Cardiac muscle cell (in vitro differentiated cells and primary cell): ENCODE measurements at places on chromosomes 1 and 21.

GRCh38 chr1:100988121-100988520, 37.5 kb downstream of the DPH5 start:
- no peak for DNase-seq

DNA sequence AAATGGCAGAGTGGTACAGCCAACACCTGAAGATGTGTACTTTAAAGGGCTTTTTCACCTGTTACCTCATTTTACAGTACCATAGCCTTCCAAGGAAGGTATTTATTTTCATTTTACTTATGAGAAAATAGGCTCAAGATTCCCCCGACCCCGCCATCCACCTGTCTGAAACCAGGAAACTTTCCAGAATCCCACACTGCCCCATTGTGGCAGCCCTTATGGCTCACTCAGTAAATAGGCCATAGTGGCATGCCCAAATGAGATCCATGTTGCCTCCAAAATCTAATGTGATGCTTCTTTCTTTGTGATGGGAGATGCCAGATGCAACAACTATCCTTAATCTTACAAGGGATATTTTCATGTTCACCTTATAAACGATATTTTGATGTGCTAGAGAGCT, 97.8 kb downstream of the EBNA1BP2 start:
- no peak for DNase-seq

GRCh38 chr1:81414488-81415015, 386.2 kb upstream of the ADGRL2 start:
- DNase-seq, result peak; percentile 66

DNA sequence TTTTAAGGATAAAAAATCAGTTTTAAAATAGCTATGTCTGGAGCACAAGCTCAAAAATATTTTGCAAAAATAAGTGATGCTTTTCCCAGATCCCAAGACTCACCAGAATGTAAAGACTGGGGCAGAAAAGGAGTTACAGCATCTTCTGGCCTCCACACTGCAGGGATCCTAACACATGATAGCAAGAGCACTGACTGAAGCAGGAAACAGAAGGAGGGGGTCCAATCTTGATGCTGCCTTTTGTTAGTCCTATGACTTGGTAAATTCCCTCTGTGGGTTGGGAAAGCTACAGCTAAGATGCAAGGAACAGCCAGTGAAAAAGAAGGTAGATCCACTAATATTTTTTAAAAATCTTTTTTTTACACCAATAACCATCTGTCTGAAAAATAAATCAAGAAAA, 54.2 kb upstream of the TNR start:
- no peak for DNase-seq

- DNase-seq, result no peak
These were observed 10.1 kb downstream of the MFSD2A start for GRCh38 chr1:39965044-39965443.

DNA sequence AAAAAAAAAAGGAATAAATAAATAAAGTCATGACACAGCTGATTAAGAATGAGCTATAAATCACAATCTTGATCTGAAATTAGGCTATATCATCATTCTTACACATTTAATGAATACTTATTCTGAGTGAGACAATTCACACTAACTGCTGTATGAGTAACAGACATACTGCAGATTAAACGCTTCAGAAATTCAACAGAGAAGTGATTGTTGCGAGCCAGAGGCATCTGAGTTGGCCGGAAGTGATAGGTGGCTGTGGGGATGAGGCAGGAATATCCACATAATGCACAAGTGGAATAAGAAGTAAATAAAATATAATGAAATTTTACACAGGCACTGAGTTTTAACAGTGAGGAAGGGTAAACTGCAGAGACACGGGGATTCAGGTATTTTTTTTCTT, 142.4 kb downstream of the APP start:
- DNase-seq, result no peak

- DNase-seq, result no peak
These were observed 503.5 kb downstream of the LTN1 start for GRCh38 chr21:28489162-28489561.

DNA sequence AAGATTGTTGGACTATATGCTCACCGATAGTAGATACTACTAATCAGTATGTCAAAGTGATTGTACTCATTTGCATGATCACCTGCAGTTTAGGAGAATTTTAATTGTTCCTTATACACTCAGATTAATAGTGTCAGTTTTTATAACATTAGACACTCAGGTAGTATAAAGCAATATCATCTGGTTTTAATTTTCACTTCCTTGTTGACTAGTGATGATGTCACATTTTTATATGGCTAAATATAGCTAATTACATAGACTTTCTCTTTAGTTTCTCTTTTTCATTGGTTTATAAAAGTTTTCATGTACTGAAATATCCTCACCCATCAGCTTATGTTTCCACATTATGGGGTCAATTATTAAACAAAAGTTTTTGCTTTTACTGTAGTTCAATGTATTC, 1332.4 kb upstream of the ADGRL2 start:
- no peak for DNase-seq

DNA sequence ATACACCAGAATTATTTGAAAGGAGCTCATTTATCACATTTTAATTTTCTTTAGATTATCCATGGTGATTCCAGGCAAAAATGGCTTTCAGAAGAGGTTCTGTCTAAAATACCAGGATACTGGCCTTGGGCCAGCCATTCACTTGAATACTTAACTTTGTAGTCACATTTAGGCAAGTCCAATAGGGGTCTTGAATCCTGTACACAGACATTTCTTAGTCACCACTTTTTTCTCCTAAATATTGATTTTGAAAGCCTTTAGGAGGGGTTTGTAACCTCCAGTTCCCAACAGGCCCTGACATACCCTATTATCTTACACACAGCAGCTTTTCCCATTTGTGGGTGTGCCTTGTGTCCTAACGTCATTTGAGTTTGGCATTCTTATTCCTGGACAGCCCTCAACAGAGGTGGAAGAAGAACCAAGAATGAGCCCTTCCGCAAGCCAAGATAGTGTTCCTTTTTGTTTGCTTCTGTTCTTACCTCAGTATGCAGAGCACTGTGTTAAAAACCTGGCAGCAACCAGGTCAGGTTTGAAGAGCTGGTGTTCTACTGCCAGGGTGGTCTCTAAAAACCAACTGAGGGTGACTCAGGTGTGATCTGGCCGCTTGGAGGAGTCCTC, 19.5 kb downstream of the MAP3K7CL start:
- peak; percentile 42 for DNase-seq

DNA sequence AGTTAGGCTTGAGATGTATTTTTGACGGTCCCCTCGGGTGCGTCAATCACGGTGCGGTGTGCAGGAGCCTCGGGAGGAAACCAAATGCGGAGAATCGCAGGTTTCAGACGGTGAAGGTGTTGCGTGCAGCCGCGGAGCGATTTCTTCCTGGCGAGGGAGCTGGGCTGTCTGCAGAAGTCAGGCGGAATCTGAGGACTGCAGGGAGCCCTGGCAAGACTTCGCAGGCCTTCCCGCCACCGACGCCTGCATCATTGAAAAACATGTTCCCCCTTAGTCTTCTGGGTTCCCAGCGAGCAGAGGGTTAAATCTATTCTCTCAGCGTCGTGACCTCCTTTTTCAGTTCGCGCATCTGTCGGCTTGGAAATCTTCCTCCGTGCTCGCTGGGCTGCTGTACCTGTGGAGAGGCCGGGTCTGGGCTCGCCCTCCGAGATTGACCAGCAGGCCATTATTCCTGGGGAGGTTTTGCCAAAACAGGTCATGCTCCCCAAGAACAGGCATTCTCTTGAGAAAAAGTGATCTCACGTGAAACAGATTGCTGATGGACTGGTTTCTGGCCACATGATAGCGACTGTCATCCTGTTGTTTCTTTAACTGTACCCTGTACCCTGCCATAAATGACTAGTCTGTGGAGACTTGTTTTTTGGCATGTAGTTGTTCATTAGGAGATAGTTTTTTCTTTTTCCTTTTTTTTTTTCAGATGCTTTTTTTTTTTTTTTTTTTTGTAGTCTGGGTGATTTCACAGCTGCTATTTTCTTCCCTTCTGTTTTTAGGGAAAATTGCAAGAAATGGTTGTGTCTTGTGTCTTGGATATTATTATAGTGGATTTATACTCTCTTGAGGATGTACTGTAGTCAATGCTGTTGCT, 894 bp downstream of the EPB41 start:
- peak; percentile 52 for DNase-seq

DNA sequence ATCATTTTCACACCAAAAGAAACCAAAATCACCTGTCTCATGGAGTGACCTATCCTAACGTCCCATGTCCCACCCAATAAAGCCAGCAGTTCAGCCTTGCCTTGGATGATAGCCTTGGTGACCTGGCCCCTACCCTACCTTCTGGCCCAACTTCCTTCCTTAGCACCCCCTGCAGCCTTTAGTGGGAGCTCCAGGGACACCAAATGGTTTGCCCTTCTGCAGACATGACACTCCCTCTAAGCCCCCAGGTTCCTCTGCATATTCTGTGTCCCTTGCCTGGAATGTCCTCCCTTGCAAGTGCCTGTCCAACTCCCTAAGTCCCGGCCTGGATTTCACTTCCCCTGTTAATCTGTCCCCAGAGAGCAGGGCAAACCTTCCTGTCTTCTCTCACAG, 2.2 kb downstream of the SLFNL1 start:
- DNase-seq, result no peak

GRCh38 chr1:186404454-186405051, 28.9 kb downstream of the ODR4 start:
- peak; percentile 39 for DNase-seq

GRCh38 chr1:17615157-17615556, 75.7 kb downstream of the ARHGEF10L start:
- DNase-seq, result no peak

GRCh38 chr1:166924823-166925541, 48.9 kb upstream of the TADA1 start:
- no peak for DNase-seq

DNA sequence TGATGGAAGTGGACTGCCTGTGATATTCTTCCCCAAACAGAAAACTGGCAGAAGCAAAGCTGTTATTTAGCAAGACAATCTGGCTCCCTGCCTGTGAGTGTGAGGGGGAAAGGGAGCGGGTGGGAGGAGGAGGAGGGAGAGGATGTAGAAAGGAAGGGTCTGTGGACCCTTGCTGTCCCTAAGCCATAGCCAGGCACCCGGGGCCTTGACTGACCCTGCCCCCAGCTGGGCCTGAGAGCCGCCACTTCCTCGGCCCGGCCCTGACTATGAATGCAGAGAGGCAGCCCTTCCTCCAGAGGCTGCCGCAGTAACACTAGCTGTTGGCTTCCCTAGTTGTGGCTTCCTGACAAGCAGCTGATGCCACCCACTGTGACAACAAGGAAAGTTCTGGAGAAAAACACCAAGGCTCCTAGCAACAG, 13.9 kb downstream of the PLA2G2F start:
- no peak for DNase-seq

- DNase-seq, result no peak
These were observed 50.7 kb downstream of the SPATA17 start for GRCh38 chr1:217681806-217682205.

GRCh38 chr1:243364330-243364729, 108.5 kb downstream of the SDCCAG8 start:
- DNase-seq, result no peak

DNA sequence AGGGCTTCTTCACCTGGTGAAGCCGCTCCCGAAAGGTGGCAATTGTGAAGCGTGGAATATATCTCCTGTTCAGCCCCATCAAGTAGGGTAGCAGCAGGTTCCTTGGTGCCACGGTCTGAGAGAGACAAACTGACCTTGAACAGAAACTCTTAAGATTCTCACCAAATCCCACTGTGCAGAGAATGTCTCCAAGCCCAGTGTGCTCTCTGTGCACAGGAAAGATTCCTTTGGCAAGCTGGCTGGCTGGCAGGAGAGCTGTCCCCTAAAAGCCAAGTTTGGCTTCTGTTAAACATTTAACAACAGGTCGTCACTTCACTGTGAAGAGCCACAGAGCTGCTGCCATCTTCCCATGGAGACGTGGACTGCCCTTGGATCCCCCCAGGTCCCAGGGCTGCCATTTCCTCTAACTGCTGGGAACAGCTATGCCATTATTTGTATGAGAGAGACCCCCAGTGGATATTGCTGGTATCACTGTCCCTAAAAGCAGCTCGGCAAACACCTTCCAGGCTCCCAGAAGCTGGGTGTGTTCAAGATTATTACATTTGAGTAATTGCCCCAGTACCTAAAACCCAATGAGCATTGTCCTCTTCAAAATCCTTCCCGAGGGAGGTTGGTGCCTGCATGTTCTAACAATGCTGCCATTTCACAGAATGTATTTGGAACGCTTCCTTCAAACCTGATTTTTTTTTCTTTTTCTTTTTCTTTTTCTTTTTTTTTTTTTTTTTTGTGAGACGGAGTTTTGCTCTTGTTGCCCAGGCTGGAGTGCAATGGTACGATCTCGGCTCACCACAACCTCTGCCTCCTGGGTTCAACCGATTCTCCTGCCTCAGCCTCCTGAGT, 71.8 kb downstream of the CD58 start:
- DNase-seq, result peak; percentile 80

DNA sequence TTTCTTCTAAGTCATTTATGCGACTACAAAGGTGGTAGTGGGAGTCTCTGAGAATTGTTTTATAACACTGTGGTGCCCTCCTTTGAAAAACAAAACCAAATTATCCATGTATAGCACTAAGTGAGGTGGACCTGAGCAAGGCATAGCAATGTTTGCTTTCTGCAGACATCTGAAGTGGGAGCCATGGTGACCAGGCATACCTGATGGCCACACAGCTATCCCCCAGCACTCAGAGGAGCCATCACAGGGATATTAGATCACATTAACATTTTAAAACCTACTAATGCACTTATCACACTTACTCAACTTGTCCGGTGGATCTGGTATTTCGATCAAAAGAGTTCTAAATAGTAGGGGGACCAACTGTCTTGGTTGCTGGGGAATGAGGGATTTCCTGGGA, 24.8 kb upstream of the AVPR1B start:
- DNase-seq, result no peak

- no peak for DNase-seq
These were observed 544 bp downstream of the PPM1J start for GRCh38 chr1:112714313-112715263.

- DNase-seq, result no peak
These were observed 36.6 kb upstream of the LCE5A start for GRCh38 chr1:152473887-152474537.

- peak; percentile 18 for DNase-seq
These were observed 31.7 kb downstream of the PRMT2 start for GRCh38 chr21:46666941-46667740.

- DNase-seq, result no peak
These were observed 49.8 kb upstream of the PAX7 start for GRCh38 chr1:18580691-18581419.

DNA sequence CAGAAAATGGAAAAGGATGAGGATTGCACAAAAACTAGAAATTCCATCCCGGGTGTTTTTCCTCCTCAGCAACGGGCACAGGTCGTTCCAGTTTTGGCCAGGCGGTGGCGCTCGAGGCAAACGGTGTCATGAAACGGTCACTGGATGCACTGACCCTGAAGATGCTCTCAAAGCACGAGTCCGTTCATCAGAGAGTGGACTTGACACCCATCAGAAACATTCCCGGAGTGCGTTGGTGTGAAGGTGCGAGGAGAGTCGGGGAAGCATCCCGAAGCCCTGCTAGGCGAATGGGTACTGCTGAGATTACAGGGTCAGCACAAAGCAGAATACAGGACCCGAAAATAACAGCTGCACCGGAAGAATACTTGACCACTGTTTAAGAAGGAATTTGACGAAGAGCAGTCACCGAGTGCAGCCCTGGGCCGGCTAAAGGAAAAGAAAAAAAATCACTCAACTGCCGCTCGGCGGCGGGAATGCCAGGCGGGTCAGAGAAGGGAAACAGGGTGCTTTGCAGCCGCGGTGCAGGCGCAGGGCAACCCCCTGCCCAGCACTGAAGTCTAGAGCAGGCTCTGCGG, 71.7 kb upstream of the ETS2 start:
- DNase-seq, result peak; percentile 89
